ENCODE measurements at places on chromosomes 7 and 10. TPM values are rescaled to one million over a fixed set of nuclear protein-coding genes. Genes with fewer than 3 reads are reported as not detected.

Gene SLC29A3
- total RNA-seq, result 7.8 TPM

Gene MMP21
- total RNA-seq, result not detected

Gene LRRC18
- not detected for total RNA-seq

Gene FAM20C
- total RNA-seq, result 199 TPM

Gene PRPS1L1
- not detected for total RNA-seq

Gene NODAL
- total RNA-seq, result not detected

DNA sequence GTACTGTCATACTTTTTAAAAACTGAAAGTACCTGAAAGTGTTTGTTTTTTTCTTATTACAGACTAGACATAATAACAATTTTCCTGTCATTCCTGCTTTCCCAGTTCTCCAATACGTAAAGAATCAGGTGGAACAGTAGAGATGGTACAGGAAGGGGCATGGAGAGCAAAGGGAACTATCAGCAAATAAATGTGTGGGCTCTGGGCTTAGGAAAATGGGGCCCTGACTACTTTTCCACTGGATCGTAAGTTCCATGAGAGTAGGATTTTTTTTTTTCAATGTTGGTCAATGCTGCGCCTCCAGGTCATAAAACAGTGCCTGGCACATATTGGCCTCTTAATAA, 15.2 kb upstream of the FAS start:
- no peak for DNase-seq

DNA sequence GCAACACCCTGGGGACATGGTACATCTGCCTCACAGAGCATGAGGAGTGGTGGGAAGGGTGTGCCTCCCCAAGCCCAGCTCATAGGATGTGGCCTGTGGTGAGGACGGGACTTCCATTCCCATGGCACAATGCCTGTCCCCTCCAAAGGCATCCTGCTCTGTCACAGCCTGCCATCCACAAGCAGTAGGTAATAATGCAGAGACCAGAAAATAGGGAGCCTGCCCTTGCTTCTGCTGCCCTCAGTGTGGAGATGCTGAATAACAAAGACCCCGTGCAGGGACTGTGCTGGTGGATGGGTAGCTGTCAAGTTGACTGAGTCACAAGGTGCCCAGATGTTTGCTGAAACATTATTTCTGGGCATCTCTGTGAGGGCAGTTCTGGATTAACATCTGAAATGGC, 199.9 kb upstream of the GRB10 start:
- DNase-seq, result no peak

DNA sequence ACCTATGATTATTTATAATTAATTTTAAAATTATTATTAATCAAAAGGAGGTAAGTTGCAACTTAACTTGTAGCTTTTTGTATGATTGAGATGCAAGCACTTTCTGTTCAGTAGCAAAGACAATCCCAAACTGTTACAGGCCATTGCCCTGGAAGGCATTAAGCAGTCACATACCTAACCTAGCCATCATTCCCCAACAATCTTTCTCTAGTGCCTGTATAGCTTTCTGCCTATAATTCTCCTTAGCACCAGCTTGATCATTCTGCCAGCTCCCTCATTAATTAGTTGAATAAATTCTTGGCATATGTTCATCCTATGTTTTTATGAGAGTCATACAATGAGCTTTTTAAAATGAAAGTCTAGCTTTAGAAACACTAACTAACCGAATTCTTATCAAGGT, 178.9 kb upstream of the TMEM106B start:
- no peak for DNase-seq

DNA sequence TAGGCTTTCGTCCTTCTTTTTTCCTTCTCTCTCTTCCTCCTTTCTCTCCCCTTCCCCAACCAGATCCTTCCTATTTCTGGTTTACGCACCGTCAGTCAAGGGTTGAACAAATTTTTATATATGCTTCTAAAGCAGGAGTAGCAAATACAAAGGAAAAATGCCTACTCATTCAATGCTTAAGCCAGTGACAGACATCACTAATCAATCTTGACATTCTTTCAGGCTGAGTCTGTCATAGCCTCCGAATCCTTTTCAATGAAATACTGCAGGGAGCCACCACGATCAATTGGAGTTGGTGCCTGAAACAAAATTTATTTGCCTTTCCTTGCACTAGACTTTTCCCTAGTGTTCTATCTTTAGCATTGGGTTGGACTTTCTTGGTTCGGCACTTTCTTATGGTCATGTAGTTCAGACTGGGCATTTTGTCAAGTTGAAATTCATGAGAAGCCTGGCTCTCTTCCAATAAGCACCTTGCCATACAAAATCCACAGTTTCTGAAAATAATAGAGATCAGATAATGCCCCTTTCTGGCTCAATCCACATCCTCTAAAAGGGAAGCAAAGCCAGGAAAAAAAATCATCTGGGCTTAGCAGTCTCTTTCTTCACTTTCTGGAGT, 239.5 kb upstream of the PLXNA4 start:
- no peak for DNase-seq

DNA sequence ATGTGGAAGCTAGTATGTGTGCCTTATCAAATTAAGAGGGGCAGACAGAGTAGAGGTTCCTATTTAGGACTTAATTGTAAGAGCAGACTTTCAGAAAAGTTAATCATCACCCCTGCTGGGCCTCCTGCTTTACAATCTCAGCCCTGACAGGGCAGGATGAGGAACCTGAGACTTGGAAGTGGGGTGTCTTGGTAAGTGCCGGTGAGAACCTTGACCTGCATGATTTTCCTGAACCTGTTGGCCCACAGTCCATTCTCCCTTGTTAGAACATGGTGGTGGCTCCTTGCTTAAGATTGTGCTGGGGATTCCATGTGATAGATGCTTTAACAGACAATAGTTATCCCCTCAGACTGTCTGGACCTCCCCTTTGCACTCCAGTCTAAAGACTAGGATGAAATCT, 141.7 kb upstream of the TMEM72 start:
- DNase-seq, result no peak

- no peak for DNase-seq
Measured at GRCh38 chr7:2321020-2321419, 6.8 kb upstream of the SNX8 start.

GRCh38 chr7:84277628-84278224, 83.1 kb upstream of the SEMA3A start:
- DNase-seq, result no peak

DNA sequence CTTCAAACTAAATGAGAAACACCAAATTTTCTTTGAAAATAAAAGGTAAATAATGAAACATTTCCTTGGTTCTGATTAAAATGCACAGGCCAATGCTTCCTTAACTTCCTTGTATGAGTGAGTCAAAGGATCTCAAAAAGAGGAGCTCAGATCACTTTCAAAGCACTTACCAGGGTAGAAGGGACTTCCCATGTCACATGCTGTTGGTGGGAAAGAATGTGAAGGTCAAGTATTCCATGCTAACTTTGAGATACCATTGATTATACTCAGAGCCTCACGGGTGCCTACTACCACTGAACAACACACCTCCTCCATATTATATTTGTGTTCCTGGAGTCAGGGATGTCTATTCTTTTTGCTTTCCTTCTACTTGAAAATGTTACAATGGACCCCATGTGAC, 233.5 kb upstream of the KIAA1217 start:
- no peak for DNase-seq

DNA sequence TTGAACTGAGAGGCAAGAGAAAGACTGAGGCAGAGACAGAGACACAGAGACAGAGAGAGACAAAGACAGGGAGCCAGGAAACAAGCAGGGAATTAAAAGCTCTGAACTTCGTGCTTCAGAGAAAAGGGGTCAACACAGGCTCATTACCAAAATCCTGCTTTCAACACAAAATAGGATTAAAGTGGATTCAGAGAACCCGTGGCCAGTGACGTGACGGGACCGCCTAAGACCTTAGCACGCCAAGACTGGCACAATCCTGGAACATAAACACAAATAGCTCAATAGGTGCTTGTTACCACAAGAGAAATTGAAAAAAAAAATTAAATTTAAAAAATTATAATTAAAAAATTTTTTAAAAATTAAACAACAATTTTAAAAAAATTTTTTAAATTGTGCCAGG, 21.5 kb downstream of the ASB13 start:
- no peak for DNase-seq

DNA sequence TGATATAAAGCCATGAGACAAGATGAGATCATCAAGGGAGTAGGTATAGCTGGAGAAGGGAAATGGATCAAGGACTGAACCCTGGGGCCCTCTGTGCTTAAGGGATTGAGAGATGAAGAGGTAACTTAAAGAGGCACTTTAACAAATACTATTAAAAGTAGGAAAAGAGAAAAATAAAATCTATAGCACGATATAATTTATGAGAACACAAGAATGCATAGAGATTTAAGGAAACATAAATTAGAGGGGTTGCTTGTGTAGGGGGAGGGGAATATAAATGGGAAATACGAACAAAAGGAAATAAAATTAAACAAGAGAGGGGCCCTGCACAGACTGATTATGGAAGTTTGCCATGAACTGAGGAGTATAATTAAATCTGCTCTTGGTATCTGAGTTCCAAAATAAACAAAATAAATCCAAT, 15.6 kb upstream of the LRRC17 start:
- no peak for DNase-seq

- no peak for DNase-seq
Measured at GRCh38 chr10:85888004-85888403, 478.6 kb downstream of the GRID1 start.

- no peak for DNase-seq
Measured at GRCh38 chr10:12637649-12638048, 288.3 kb downstream of the CAMK1D start.

- no peak for DNase-seq
Measured at GRCh38 chr7:34842782-34843181, 184.8 kb downstream of the NPSR1 start.

DNA sequence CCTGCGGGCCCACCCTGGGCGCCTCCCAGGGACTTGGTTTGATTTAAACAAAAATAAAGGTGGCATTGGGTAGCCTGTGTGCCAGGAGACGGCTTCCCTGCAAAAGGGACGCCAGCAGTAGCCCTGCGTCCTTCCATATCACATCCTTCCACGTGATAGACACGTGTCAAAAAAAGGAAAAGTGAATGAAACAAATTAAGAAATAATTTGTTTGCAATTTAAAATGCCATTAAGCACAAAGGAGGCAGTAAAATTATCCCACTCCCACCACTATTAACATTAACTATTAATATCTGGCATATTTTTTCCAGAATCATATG, 7.6 kb downstream of the TACR2 start:
- no peak for DNase-seq

DNA sequence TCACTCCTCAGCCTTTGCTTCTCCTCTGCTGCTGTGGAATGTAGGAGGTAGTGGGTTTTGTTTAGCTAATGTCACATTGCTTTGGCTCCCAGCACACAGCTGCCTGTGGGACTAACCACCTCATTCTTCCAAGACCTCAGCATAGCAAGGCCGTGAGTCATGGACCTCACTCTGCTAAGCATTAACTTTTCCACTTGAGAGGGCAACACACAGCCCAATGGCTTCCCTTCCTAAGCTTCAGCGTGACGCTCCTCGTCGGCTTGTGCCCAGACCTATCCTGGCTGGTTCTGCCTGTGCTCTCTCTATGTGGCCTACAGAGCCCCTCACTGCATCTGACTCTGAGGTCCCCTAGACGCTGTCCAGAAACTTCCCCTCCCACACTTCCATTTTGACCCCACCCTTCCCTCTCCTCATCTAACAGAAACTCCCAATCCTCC, 23.3 kb downstream of the MYOF start:
- no peak for DNase-seq

DNA sequence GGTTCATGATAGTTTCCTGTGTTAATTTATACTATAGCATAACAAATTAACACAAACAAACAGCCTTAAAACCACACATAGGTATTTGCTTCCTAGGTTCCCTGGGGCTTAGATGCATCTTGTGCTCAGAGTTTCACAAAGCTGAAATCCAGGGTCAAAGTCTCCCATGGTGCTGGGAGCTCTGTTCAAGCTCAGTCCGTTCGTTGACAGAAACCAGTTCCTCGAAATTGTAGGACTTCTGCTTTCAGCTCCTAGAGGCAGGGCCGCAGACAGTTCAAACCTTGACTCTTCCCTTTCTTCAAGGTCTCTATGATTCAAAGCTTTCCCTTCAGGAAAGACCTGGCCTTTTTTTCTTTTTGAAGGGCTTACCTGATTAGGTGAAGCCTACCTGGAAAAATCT, 90.5 kb downstream of the VSTM2A start:
- no peak for DNase-seq

- DNase-seq, result no peak
Measured at GRCh38 chr10:114402871-114403540, 1.3 kb downstream of the AFAP1L2 start.

- DNase-seq, result no peak
Measured at GRCh38 chr7:133957845-133958244, 169.3 kb upstream of the LRGUK start.

Data from glutamatergic neuron (in vitro differentiated cells).